ENCODE measurements at places on chromosomes 7 and 10. TPM values are rescaled to one million over a fixed set of nuclear protein-coding genes. Genes with fewer than 3 reads are reported as not detected.
A peak's percentile ranks its signal among the peaks of the same experiment; 100 is the strongest.

DNA sequence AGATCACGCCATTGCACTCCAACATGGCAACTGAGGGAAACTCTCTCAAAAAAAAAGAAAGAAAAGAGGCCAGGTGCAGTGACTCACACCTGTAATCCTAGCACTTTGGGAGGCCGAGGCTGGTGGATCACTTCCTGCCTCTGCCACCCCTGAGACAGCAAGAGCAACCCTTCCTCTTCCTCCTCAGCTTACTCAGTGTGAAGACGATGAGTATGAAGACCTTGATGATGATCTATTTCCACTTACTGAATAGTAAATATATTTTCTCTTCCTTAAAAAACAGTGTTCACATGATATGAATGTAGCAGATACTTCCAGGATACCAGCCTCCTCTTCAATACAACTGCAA lies 2.1 kb upstream of the ZKSCAN1 start:
- no peak for DNase-seq

DNA sequence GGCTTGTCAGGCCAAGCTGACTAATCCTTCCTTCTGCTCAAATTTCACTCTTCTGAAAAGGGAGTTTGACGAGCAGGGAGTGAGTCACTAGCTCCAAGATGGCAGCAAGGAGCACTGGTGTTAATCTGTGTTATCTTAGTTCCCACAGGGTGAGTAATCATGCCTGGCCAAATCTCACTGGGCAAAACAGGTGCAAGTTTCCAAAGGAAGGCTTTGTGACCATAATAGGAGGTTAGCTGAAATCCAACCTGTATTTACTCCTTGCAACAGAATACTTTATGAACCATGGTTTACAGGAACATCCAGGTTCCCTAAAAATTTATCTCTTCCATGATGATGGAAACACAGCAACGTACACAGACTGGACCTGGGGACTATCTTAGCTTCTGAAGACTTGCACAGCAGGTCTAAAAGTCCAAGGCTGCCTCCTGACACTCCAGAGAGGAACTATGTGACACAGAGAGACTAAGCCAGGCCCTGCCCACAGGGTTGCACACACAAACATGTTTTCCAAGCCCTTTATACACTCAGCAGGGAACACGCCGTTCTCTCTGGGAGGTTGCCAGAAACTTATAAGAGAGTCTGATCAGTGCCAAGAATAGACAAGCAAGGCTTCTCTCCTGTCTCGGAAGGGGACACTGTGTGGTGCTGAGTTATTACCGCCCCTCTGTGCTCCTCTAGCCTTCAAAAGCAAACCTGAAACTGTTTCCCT lies 46.3 kb downstream of the PDK4 start:
- DNase-seq, result no peak

- DNase-seq, result no peak
Measured at GRCh38 chr10:79434821-79435251, 10.6 kb downstream of the ZCCHC24 start.

- no peak for DNase-seq
Measured at GRCh38 chr10:69575164-69575722, 2.0 kb upstream of the NEUROG3 start.

- DNase-seq, result peak; percentile 40
Measured at GRCh38 chr7:156116514-156117215, 304.4 kb upstream of the SHH start.

DNA sequence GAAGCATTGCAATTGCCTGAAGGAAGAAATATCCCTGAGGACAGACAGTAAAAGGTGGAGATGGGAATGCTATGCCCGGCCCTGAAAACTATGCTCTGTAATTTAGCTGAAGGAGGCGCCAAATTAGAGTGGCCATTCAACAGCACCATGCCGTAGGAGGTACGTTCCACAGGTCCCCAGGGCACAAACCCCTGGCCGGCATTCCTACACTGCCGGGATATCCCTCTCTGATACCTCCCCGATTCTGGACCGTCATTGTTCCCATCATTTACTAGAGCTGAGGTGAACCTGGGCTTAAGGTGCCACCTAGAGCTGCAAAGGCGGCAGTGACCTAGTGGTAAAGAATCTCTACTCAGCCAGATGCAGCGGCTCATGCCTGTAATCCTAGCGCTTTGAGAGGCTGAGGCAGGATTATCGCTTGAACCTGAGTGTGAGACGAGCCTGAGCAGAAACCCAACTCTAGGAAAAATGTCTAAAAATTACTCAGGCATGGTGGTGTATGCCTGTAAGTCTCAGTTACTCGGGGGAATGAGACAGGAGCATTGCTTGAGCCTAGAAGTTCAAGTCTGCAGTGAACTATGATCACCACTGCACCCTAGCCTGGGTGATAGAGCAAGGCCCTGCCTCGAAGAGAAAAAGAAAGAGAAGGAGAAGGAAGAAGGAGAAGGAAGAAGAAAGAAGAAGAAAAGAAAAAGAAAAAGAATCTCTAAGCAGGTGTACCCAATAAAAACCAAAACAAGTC lies 53.0 kb upstream of the TNKS2 start:
- no peak for DNase-seq

Gene SHH
- 0.25 TPM for total RNA-seq

Gene CYP26C1
- total RNA-seq, result not detected
